ENCODE measurements at places on chromosomes 4 and X.
A peak's percentile ranks its signal among the peaks of the same experiment; 100 is the strongest.

DNA sequence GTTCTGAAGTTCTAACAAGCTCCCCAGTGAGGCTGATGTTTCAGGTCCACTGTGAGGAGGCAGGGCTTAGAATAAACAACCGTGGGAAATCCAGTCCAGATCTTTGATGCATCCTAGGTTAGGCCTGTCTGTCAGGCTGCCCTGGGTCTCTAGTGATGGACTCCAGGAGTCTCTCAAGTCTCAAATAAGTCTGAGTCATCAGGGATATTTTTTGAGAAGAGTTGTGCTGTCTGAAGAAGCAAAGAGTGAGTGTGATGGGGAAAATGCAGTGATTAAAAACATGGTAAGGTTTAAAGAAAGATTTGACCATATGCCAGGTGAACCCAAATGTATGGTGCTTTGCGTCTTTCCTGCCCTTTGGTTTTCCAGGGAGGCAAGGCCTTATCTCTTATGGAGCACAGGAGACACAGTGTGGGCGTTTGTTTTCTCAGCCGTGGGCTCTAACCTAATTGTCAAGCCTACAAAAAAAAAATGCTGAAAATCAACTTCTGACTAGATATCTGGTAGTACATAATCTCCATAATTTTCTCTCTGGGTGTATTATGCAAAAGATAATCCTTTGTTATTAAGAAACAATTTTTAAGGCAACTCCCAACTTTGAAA lies 100.7 kb downstream of the PTTG2 start:
- DNase-seq = no peak

- no peak for DNase-seq
Observed at GRCh38 chr4:63302792-63303191, 1106.5 kb downstream of the TECRL start.

DNA sequence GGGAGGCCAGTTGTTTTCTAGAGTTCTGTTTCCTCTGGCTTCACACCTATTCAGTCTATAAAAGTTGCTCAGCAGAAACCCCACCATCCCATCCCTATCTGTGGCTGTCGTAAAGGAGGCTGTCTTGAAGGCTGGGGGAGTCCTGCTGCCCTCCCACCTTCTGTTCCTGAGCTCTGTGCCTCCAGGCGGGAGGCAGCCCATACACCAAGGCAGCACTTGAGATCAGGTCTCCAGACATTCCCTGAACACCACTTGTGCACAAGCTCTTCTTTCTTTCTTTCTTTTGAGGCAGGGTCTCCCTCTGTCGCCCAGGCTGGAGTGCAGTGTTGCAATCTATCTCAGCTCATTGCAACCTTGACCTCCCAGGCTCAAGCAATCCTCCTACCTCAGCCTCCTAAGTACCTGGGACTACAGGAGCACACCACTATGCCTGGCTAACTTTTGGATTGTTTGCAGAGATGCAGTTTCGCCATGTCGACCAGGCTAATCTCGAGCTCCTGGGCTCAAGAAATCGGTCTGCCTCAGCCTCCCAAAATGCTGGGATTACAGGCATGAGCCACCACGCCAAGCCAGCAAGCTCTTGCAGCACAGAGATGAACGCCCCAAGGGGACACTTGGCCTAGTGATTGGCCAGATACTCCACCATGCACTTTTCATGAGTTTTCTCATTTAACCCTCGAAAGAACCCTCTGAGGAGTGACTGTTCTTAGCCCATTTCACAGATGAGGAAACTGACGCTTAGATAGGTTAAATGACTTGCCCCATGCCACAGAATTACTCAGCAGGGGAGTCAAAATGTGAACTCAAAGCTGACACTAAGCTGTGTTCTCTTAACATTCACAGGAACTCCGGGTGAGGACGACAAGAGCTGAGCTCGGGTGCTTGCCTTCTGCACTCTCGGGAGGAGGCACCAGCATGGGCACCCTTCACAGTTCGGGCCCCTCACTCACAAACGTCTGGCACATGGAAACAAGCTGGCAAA lies 55.8 kb upstream of the ENPP6 start:
- no peak for DNase-seq

- DNase-seq = no peak
Observed at GRCh38 chrX:46311581-46312120, 233.6 kb downstream of the ZNF674 start.

DNA sequence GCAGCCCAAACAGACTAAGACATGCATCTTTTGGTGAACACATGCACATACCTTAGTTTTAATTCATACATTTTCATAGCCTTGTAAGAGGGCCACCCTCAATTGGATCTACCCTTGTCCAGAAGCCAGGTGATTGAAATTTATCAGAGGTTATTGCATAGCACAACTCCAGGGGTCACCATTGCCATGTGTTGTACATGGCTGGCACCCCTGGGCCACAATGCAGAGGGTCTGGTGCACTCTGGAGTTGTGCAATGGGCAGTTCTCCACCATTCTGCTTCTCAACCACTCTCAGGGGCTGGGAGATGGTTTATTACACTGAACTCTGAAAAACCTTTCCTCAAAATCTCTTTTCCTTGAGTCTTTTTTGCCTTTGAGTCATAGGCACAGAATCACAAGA lies 184.4 kb upstream of the CXorf66 start:
- no peak for DNase-seq

DNA sequence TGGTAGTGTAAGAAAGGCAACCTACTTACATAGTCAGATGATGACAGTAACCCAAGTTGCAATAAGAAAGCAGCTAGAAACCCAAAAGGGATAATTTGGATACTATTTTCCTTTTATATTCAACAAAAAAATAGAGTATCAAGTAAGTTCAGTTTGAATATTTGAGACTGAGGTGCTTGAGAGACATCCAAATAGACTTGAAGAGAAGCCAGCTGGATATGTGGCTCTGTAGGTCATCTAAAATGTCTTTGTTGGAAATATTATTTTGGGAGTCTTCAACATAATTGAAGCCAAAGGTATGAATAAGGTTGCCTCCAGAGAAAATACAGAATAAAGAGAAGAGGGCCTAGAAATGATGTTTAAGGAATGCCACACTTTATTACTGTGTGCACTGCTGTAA lies 438.2 kb upstream of the DIAPH2 start:
- no peak for DNase-seq

GRCh38 chr4:116328261-116328860 lies 757.0 kb downstream of the TRAM1L1 start:
- no peak for DNase-seq

DNA sequence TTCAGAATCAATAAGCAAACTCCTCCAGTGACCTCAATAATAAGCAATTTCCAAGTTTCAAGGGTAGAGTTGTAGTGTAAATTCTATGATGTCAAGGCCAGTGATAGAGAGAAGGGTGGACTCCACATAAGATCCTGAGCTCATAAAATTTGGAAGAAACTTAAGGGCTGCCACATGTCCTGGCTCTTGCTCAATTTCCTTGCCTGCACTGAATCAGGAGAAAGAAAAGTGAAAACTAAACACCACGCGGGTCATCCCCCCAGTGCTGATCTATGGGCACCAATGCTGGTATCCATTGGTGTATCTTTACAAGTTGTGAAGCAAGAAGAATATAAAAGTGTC lies 392.0 kb upstream of the INTU start:
- no peak for DNase-seq

GRCh38 chrX:105098201-105098600 lies 122.3 kb downstream of the TEX13A start:
- no peak for DNase-seq

DNA sequence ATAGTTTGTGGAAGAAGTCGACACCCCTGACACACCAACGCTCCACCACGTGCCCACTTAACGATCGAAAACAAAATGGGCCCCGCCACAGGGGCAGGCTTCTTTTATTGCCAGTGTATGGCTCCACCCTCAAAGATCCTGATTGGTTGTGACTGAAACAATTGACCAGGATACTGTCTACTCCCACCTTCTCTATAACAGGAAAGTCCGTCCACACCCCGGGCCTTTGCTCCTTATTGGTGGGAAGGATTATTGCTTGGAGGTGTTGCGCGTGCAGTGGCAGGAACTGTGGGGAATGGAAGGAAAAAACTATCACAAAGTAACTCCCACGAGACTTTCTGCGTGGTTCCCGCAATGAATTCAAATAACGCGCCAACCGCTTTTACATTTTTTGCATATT lies at the start of gene USP26:
Gene USP26, minus strand, starts transcription at position 79 of the 400 bp plus-strand sequence. CDS start 68,889 bp downstream, outside the sequence.
- no peak for DNase-seq

GRCh38 chrX:153305972-153306371 lies 15.6 kb downstream of the PNMA6F start:
- DNase-seq = no peak

DNA sequence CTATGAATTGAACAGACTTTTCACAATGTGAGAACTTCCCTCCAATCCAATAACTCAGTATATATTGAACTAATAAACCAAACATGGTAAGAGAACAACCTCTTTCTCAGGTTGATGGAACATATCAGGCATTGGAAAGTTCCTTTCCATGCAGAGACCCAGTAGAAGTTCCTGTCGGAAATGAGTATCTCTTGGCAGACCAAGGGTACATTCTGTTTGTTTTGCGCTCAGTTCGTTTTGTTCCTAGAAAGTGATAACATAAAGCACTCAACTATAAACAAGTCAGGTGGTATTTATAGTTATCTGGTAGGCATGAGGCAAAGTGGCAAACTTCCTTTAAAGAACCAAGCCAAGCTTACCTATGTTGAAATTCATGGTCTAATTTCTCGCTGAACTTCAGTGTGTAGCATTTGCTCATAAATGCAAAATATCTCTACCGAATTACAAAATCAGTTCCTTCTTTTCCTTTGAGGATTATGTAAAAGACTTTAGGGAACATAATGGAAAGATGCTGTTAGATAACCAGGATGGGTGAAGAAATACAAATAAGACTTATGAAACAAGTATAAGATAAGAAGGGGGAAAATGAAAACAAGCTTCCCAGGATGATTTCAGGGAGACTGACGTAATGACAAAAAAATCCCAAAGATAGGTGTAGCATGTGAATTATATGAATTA lies 120.3 kb downstream of the ARHGAP24 start:
- DNase-seq = no peak

GRCh38 chrX:136708348-136708747 lies 60.4 kb downstream of the CD40LG start:
- DNase-seq = no peak

GRCh38 chr4:81722290-81722851 lies 250.7 kb upstream of the RASGEF1B start:
- no peak for DNase-seq

GRCh38 chrX:139642241-139642927 lies 65.6 kb downstream of the MCF2 start:
- DNase-seq = no peak

DNA sequence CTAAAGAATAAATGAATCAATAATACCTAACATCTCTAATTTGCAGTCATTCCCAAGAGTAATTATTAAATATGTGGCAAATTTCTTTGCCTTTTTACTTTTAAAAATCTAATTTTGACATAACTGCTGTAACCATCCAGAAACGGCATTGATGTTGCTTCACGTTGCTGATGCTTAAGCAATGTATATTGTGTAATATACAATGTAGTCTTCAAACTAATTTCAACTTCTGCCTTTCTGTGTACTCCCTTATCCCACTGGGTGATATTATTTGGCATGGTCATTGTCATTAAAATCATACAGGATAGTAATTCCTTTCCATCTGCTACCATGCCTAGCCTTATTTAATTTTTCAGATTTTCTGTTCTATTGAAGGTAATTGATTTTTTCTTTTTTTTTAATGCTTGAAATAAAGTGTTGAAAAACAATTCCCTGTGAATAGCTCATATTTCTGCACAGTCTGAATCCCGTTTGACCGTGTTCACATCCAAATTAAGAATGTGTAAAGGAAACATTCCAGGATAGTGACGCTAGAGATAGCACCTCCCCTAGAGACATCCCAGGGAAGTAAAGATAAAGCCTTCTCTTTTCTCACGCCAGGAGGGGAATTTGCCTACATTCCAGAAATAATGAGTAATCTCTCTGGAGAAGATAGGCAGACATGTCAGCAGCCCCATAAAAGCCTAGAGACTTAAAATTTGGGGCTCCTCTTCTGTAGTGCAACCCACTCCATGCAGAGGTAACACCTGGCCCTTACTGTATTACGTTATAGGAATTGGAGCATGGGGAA lies 8.6 kb downstream of the FAM200B start:
- peak; percentile 77 for DNase-seq

DNA sequence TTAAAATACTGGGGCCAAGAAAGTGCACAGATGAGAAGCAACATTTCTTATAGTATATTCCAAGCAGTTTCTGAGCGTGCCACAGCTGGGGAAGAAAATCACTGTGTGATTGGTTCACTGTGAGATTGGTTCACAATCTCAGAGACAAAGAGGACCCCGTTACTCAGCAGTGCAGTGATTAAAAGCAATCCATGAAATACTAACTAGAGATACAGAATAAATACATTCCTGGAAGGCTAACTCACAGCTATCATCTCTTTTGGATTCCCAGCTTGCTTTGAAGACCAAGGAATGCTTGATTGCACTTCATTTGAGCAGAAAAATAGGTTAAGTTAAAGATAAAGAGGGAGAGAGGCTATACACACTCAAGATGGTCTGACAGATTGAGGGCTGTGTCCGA lies 132.1 kb upstream of the RAPGEF2 start:
- DNase-seq = no peak

GRCh38 chrX:30313322-30313721 lies 4.1 kb upstream of the NR0B1 start:
- no peak for DNase-seq

GRCh38 chrX:139875841-139876240 lies 57.0 kb downstream of the ATP11C start:
- DNase-seq = no peak

DNA sequence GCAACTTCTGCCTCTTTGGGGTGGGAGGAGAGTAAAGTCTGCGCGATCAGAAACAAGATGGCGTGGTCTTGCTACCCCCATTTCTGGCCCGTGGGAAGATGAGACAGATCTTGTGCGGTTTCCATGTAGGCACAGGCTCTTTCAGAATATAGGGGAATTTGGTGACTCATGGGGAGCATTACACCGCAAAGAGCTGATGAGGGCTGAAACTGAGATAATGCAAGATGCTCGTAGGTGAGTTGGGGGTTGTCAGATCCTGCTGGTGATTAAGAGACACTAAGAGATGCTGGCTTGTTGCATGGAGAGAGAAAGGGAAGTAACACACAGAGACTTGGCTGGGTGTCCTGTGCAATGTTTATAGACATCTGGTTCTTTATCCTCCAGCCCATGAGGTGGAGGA lies 1.5 kb downstream of the EVC start:
- peak; percentile 79 for DNase-seq

GRCh38 chrX:53718073-53718472 lies 31.6 kb upstream of the HUWE1 start:
- no peak for DNase-seq

GRCh38 chr4:147633643-147634042 lies 16.4 kb downstream of the TMEM184C start:
- DNase-seq = no peak

DNA sequence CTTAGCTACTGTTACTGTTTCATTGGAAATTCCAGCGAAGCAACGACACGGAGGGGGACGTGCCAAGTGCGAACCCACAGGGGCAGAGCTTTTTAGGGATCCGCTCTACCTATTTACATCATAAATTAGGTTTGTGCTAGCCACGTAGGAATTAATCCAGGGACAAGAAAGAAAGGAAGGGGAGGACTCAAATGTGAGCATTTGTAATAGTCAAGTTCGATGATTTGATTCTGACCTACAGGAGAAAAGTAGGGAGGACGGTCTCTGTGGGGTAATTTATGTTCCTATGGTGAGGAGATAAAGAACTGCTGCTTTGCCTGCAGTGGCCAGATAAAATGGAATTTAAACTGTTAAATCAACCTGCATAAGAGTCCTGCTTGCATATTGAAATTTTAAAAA lies 1.7 kb downstream of the INTS6L start:
- DNase-seq = no peak

Data from AG09309 (cell line).